ENCODE measurements at places on chromosomes 13 and 19.

GRCh38 chr19:51135986-51136762 is 5.9 kb upstream of the SIGLEC7 start:
- DNase-seq: no peak

- no peak for DNase-seq
These were observed 1.1 kb downstream of the SHANK1 start for GRCh38 chr19:50718255-50719118.

GRCh38 chr19:50198431-50199258 is 4.8 kb upstream of the MYH14 start:
- DNase-seq: no peak

GRCh38 chr13:24039621-24040475 is 120.7 kb upstream of the SPATA13 start:
- no peak for DNase-seq

- DNase-seq: no peak
These were observed 117.6 kb downstream of the MIPEP start for GRCh38 chr13:23771552-23771951.

DNA sequence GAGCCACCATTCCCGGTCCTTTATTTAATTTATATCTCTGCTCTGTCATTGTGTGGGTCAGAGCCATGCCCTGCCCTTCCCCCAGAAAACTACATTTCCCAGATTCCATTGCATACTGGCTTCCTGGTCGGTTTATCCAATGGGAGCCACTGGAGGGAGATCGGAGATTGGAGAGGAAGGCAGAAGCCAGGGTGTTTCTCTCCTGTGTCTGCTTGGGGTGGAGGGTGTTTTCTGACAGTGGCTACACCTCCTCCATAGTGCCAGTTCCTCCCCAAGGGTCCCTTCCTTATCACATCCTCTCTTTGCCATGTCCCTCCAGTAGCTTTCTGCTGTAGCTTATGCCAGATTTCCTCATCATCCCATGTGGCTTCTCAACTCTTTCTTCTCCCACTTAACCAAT is 19.0 kb downstream of the OLFM2 start:
- no peak for DNase-seq

DNA sequence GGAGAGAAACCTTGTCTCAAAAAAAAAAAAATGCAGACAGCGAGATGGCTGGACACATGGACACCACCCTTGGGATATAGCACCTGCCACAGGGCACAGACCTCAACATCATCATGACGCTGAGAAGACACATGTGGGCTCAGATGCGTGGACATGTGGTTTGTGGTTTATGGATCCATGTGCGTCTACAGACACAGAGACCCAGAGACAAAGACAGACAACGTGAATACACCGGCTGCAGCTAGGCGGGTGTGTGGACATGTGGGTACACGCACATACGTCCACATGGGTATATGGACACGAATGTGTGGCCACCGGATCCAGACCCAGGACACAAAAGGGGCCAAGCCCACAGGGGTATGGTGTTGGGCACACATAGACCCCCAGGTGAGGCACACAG is 1.3 kb downstream of the TNFSF14 start:
- no peak for DNase-seq

DNA sequence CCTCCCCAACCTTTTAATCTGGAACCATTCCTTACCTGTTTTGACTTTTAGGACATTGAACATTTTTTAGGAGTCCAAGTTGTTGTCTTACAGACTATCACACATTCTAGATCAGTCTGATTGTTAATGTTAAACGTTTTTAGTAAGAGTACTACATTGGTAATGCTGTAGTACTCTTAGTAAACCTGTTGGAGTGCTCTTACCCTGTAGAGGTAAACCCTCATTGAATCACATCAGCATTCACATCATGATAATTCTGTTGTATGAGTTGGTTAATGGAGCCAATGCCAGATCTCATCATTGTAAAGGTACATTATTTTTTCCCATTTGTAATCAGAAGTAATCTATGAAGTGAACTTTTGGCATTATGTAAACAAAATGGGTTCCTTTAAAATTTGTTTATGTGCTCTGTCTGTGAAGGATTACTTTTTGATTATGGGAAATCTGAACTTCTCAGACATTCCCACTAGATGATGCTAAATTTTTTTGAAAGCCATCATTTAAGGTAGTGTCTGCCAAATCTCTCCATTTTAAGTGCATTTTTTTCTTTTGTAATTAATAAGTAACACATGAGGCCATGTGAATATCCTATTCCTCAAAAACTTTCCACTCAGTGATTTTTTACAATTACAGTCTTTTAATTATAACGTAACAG is 55.2 kb downstream of the VWA8 start:
- no peak for DNase-seq

DNA sequence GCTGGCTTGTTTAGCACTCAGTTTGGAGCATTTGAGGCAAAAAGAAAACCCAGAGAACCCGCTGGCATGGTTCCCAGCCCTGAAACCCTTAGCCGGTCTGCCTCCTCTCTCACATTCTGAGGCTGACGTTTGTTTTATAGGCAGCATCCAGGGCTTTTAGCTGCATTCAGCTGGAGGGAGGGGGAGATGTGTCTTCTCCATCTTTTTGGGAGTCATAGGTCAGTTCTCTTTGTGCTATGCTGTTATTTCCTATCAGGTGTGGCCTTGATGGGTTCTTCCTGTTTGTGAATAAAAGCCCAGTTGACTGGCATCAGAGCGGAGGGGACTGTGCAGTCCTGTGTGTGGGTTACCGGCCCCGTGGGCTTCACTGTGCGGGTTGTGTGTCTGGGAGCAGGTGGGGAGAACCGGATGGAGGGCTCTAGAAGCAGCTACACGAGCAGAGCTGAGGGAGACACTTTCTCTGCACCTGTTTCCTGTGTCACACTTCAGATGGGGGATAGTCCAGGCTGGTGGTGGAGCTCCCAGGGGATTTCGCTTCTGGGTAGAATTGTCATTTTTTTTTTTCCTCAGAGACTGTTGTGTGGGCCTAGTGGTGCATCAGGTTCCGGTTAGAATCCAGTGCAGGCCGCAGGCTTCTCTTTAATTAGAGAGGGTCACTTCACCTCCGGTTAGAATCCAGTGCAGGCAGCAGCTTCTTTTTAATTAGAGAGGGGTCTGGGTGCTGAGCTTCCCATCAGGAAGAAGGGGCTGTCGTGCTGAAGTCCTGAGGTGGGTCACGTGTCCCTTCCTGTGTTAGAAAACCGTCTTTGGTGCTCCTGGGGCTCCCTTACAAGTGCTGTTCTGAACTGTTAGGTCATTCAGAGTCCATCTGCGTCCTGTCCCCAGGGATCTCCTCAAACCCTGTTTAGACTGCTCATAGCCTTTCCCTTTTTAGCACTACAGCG is 69.6 kb downstream of the ARHGEF7 start:
- no peak for DNase-seq

DNA sequence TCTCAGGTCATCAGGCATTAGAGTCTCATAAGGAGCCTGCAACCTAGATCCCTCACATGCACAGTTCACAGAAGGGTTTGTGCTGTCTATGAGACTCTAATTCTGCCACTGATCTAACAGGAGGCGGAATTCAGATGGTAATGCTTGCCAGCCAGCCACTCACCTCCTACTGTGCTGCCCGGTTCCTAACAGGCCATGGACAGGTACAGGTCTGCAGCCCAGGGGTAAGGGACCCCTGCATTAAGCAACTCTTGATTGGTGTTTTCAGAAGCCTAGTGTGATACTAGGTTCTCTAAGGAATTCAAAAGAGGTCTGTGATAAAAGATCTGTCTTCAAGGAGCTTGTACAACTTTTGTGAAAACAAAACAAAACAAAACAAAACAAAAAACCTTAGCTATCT is 31.1 kb downstream of the CAB39L start:
- DNase-seq: no peak

GRCh38 chr13:77918391-77919245 is at the start of gene EDNRB:
EDNRB (minus strand) TSS chr13:77918831; CDS start chr13:77918573, 258 bp downstream.
- DNase-seq: no peak

GRCh38 chr19:18502638-18503294 is 19.1 kb downstream of the ELL start:
- no peak for DNase-seq

DNA sequence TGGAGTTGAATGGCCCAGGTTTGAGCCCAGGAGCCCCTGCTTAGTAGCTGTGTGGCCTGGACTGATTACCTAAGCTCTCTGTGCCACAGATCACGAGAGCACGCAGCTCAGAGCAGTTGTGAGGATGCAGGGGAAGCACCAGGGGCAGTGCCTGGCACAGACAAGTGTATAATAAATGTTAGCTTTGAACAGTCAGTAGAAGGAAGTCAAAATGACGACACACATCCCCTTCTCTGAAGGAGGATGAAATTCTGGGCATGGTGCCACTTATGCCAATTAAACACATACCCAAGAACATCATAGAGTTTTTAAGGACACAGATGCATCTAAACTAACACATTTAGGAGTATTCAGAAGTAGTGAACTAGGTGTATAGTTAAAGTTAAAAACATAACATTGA is 24.9 kb upstream of the SIGLEC11 start:
- DNase-seq: no peak

GRCh38 chr19:48868114-48868886 is at the start of gene PLEKHA4:
PLEKHA4 (minus strand) TSS chr19:48868617; CDS start chr19:48867620, 997 bp downstream.
- no peak for DNase-seq

DNA sequence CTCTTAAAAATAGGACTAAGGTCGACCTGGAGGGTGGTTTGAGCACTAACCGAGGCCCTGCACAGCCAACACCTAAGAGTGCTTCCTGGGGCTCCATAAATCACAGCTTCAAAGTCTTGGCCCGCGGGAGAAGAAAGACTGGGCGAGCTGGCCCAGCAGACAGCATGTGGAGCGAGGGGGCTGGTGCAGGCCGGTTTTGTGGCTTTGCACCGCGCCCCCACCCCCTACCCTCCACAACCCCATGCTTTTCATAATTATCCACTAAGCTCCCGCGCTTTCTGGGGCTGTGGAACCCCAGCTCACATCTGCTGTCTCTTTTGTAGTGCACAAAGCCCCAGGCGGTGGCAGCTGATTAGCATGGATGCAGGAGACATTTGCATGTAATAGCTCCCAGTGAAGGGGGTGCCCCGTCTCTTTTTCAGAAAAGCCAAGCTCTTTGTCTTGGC is 17.1 kb downstream of the CARM1 start:
- DNase-seq: no peak

DNA sequence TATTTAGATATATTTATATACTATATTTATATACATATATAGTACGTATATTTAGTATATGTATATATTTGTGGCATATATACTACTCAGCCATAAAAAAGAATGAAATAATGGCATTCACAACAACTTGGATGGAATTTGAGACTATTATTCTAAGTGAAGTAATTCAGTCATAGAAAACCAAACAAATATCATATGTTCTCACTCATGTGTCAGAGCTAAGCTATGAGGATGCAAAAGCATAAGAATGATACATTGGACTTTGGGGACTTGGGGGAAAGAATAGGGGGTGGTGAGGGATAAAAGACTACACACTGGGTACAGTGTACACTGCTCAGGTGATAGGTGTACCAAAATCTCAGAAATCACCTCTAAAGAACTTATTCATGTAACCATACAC is 1015.7 kb downstream of the EFNB2 start:
- DNase-seq: no peak

GRCh38 chr19:12828494-12828893 is 5.9 kb downstream of the RTBDN start:
- no peak for DNase-seq

DNA sequence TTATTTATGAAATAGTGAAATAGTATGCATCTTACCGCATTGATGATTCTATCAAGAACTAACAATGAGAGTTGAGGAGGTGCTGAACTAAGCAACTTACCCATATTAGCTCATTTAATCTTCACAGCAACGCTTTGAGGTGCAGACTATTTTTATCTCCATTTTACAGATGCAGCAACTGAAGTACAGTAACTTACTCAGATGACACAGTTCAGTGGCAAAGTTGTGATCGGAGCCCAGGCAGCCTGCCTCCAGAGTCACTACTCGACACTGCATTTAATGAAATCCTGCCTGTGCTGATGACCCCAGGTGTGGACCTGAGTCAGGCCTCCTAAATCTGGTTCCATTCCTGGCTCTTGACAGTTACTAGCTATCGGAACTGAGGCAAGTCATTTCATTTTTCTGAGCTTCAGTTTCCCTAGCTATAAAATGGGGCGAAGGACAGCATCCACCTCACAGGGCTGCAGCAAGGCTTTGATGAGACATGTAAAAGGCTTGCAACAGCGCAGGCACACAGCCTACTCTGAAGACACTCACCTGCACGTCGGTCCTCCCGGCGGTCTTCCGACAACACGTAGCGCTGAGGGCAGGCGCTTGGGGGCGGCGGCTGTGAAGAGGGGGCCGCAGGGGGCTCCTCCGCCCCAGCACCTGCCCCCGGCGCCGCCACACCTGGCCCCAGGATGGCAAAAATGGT is 1.5 kb downstream of the MYPOP start:
- no peak for DNase-seq

GRCh38 chr19:18644196-18645034 is 7.6 kb downstream of the KLHL26 start:
- DNase-seq: no peak

GRCh38 chr13:41596190-41596589 is 138.8 kb downstream of the RGCC start:
- no peak for DNase-seq

- DNase-seq: no peak
These were observed 8.8 kb upstream of the TNFSF9 start for GRCh38 chr19:6521718-6522646.

DNA sequence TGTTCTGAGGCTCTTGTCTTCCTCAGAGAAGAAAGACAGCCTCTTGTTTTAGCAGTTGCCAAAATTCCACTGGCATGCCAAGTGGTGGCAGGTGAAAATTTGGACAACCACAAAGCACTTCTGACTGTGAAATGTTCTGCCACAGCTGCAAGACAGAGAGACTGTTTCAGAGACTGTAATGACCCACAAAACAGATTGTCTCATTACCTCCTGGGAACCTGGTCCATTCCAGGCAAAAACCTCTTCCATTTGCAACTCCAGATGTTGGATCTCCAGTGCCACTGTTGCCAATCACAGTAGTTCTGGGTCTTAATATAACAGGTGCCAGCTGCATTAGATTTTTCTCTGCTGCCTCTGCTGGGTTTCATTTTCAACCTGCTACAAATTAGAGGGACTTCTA is 911.5 kb downstream of the UQCRFS1 start:
- DNase-seq: no peak

DNA sequence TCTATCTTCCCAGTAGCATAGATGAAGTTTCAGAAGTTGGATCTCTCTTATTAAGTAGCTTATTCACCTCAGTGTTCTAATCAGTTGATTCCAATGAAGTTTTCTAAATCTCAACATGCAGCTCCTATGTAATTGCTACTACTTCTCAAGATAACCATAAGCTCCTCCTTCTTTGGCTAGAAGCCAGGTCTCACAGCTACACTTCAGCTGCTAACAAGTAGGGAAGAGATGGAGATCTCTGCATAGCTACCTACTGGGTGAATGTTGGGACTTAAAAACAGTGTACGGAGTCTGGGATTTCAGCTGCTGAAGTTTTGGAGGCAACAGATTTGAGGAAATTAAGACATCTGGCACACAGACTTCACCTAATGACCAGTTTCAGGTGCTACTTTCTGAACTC is 661.0 kb downstream of the SLITRK1 start:
- no peak for DNase-seq

DNA sequence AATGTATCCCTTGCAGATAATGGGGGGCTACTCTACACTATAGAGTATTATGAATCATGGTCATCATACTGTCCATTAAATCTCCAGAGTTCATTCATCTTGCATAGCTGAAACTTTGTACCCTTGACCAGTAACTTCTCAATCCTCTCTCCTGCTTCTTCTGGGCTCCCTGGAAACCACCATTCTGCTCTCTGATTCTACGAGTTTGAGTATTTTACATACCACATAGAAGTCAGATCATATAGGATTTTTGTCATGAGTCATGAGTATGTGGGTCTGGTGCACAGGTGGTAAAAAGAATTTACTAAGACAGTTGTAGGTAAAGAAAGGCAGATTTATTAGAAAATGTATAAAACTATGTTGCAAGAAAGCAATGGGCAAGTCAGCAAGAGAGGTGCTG is 41.9 kb downstream of the WTIP start:
- DNase-seq: no peak
